ENCODE measurements at places on chromosomes 11 and 22.

GRCh38 chr11:8019314-8020243, 32.4 kb downstream of the EIF3F start:
- peak; percentile 47 for DNase-seq

GRCh38 chr22:29359469-29359868, 28.9 kb downstream of the AP1B1 start:
- DNase-seq, result peak; percentile 42

DNA sequence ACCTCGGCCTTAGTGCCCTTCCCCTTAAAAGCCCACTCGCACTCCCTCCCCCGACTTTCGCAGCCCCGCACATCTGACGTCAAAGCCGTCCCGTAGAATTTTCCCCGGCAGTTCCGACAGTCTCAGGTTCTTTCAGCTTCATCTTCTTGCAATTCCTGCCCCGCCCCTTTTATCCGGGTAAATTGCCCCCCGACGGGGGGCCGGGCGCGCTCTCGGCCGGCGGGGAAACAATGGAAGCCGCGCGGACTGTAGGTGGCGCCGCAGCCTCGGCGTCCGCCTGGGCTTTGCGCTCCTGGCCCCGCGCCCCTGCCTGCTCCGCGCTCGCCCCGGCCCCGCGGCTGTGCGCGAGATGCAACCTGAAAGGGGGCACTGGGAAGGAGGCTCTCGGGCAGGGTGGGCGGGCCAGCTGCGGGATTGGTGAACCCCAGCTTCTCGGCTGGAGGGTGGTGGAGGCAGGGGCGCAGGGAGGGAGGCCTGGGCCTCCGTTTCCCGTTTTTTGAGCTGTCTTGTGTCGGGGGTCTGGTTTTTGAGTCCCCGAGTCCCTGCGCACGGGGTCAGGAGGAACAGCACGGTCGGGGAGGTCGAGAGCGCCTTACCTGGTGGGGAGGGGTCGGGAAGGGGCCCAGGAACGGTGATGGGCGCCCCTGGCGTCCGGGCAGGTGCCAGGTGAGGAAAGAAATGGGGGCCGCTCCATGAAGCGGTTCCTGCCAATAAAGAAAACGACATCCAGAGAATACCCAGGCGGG, 859 bp upstream of the FGF19 start:
- DNase-seq, result no peak

- no peak for DNase-seq
Observed at GRCh38 chr11:14223636-14224288, 135.2 kb downstream of the RRAS2 start.

DNA sequence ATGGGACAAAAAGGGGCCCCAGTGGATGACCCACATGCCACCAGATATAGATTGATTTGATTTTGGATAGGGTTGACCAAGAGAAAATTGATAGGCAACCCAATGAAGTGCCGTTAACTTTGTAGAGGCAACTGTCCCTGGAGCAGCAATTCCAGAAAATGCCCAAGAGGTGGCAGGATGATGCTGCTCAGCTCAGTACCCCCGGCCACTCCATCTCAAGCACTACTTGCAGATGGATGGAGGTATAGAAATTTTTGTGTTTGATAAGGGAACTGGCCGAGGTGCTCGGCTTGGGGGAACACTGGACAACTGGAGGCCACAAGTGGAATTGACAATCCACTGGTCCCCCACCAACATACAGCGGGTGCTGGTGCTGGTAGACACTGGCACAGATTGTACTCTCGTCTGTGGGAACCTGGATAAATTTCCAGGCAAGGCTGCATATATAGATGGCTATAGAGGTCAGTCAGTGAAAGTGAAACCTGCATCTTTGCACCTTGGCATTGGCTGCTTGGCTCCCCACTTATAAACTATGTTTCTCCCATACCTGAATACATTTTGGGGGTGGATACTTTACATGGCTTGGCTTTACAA, 86.3 kb downstream of the CCDC83 start:
- DNase-seq, result no peak

Measured in pancreas (tissue), 10 donors.